ENCODE measurements at places on chromosomes 7 and 10. TPM values are rescaled to one million over a fixed set of nuclear protein-coding genes. Genes with fewer than 3 reads are reported as not detected.

SLC13A4 gene
- total RNA-seq = 0.28 TPM

XRCC2 gene
- total RNA-seq = 30.0 TPM

NODAL gene
- total RNA-seq = not detected

HSPA12A gene
- 5.6 TPM for total RNA-seq

GLCCI1 gene
- 78.0 TPM for total RNA-seq

FAM237B gene
- not detected for total RNA-seq

CYP17A1 gene
- not detected for total RNA-seq

PPP1R17 gene
- total RNA-seq = 0.09 TPM

AZGP1 gene
- not detected for total RNA-seq

WEE2 gene
- total RNA-seq = not detected

MACROH2A2 gene
- 159 TPM for total RNA-seq

OPN1SW gene
- total RNA-seq = 0.46 TPM

CPXM2 gene
- not detected for total RNA-seq

GNGT1 gene
- 0.06 TPM for total RNA-seq

ZPBP gene
- not detected for total RNA-seq

CYP2C19 gene
- not detected for total RNA-seq

TCAF2 gene
- 0.03 TPM for total RNA-seq

OR2A5 gene
- total RNA-seq = not detected

PLPP4 gene
- 0.90 TPM for total RNA-seq

LYZL1 gene
- not detected for total RNA-seq

SUN1 gene
- 104 TPM for total RNA-seq

TFR2 gene
- total RNA-seq = 0.34 TPM

MYL10 gene
- total RNA-seq = not detected

PON1 gene
- total RNA-seq = 1.8 TPM

LIPM gene
- not detected for total RNA-seq

PARG gene
- total RNA-seq = 67.2 TPM

TMUB1 gene
- 49.4 TPM for total RNA-seq
